Heart right ventricle (tissue), 16 donors: ENCODE measurements at places on chromosomes 12 and 14. TPM values are rescaled to one million over a fixed set of nuclear protein-coding genes. Genes with fewer than 3 reads are reported as not detected.

DNA sequence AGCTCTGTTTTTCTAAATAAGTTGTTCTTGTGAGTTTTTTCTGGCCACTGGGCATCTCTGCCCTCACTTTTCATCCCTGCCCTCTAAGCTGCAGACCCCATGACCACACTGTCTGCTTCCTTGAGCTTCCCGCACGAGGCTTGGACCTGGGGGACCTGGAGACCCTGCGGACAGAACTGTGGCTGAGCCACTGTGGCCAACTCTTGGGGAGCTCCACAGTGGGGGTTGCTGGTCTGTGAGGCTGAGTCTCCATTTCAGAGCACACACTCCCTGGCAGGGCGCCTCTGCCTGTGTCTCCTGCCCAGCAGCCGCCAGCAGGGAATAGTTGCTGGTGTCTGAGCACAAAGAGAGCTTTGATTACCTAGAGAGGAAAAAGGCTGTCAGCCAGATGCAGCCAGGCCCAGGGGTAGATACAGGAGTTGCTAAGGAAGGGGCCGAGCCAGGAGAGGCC, 13.1 kb upstream of the RIN3 start:
- H3K4me3 ChIP-seq, result no peak overlapping the region
- no peak for DNase-seq
- H3K27me3 ChIP-seq, result no peaks in the 10 kb centered on the region
- peaks cover 10% of the 10 kb centered on the region for H3K4me1 ChIP-seq
- no peak overlapping the region for H3K27ac ChIP-seq

DNA sequence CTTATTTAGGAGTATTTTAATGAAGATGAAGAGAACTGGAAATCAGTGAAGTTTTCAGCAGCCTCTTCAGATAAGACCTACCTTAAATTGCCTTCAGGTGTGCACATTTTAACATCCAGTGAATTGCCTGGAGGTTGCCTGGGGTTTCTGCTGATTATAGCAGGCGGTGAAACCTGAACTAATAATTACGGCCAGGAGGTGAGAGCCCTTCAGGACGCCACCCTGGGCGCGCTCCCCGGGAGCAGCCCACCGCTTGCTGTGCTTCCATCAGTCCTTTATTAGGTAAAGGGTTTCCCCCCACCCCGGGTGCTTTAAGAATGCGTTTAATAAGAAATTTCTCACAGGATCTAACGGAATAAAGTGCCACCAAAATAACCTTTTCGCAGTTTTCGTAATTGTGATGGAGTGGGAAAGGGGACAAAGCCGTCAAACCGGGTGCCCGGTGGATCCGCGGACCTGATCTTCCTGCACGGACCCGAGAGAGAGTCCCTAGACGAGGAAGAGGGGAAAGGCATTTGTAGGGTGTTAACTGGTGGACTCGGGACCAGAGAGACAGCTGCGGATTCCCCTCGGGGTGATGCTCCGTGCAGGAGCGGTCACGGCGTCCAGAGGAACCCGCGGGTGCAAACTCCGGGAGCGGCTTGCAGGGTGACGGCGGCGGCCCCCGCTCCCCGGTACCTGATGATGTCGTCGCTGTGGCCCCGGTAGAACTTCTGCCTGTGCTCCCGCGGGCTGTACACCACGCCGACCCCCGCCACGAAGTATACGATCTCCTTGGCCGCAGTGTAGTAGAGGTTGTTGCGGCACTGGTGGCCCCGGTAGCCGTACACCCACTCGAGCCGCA, 902 bp downstream of the EML5 start:
- peak overlapping the region; percentile 78 for H3K4me3 ChIP-seq
- DNase-seq, result no peak
- H3K4me1 ChIP-seq, result peaks cover 15% of the 10 kb centered on the region
- no peaks in the 10 kb centered on the region for H3K27me3 ChIP-seq
- H3K27ac ChIP-seq, result no peak overlapping the region
- no peaks in the 10 kb centered on the region for H3K36me3 ChIP-seq

GRCh38 chr14:68606644-68607043, 186.2 kb downstream of the ZFP36L1 start:
- H3K4me1 ChIP-seq, result peaks cover 46% of the 10 kb centered on the region
- no peak for DNase-seq
- H3K27me3 ChIP-seq, result no peaks in the 10 kb centered on the region

DNA sequence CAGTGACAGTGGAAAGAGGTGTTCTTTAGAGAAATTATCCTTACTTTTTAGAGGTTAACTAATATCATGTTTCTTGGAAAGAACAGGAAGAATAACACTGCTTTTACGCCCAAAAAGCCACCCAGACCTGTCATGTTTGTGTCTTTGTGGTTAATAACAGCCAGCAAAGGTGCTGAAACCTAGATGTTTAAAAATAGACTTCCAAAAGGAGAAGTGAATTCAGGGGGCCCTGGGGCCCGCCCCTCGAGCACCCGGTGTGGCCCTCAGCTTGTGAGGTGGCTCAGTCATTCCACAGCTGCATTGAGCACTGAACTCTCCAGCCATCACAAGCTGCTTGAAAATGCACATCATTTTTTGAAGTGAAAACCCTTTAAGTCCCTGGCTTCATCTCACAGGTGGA, 20.8 kb upstream of the AMN start:
- DNase-seq, result no peak
- no peaks in the 10 kb centered on the region for H3K27me3 ChIP-seq
- no peak overlapping the region for H3K4me3 ChIP-seq
- peaks cover 12% of the 10 kb centered on the region for H3K4me1 ChIP-seq

DNA sequence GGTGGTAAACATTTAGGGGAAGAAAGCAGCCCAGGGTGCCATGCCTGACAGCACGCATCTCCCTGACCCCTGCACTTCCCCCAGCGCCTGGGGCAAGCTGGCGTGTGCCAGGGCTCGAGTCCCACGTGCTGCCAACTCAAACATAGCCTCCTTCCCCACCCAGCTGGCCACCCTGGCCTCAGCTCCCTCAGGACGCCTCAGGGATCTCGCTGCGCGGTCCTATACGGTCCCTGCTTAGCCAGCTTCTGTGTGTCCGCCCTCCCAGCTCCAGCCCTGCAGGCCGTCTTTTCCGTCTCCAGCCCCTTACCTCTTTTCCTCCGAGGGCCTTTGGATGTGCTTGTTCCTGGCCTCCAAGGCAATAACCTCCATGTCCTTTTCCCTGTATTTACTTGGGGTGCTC, 71.0 kb downstream of the TESC start:
- no peaks in the 10 kb centered on the region for H3K36me3 ChIP-seq
- H3K4me1 ChIP-seq, result peaks cover 16% of the 10 kb centered on the region
- H3K4me3 ChIP-seq, result peak overlapping the region; percentile 32
- no peaks in the 10 kb centered on the region for H3K27me3 ChIP-seq
- peak overlapping the region; percentile 79 for H3K27ac ChIP-seq

DNA sequence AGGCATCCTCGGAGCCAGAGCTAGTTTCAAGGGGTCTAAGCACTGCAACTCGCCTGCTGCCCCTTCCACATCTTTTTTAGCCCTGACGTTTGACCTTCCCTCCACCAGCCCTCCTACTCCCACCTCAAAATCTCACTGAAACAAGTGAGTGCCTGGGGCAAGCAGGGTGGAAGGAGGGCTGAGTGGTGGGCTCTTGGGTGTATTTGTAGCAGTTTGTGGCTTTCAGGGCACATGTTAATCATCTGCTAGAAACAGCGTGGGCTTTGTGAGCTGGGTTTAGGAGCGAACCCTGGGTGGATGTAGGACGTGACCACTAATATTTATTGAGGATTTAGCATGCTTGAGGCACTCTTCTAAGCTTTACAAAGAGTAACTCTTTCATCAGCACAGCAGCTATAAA, 390.3 kb downstream of the GRIN2B start:
- H3K4me1 ChIP-seq, result no peaks in the 10 kb centered on the region
- DNase-seq, result no peak
- peaks cover 3% of the 10 kb centered on the region for H3K27me3 ChIP-seq
- H3K4me3 ChIP-seq, result no peak overlapping the region
- no peak overlapping the region for H3K27ac ChIP-seq
- H3K36me3 ChIP-seq, result no peaks in the 10 kb centered on the region

GRCh38 chr12:88946372-88946997, 366.2 kb upstream of the KITLG start:
- H3K27ac ChIP-seq, result peak overlapping the region; percentile 59
- H3K27me3 ChIP-seq, result no peaks in the 10 kb centered on the region
- peaks cover 8% of the 10 kb centered on the region for H3K4me1 ChIP-seq
- H3K4me3 ChIP-seq, result no peak overlapping the region
- no peaks in the 10 kb centered on the region for H3K36me3 ChIP-seq

- H3K27ac ChIP-seq, result no peak overlapping the region
- no peak for DNase-seq
- H3K27me3 ChIP-seq, result no peaks in the 10 kb centered on the region
- no peaks in the 10 kb centered on the region for H3K36me3 ChIP-seq
- H3K4me1 ChIP-seq, result no peaks in the 10 kb centered on the region
- no peak overlapping the region for H3K4me3 ChIP-seq
Observed at GRCh38 chr14:29836395-29836794, 91.3 kb downstream of the PRKD1 start.

- DNase-seq, result no peak
- H3K4me3 ChIP-seq, result no peak overlapping the region
- H3K27ac ChIP-seq, result no peak overlapping the region
- no peaks in the 10 kb centered on the region for H3K36me3 ChIP-seq
- no peaks in the 10 kb centered on the region for H3K4me1 ChIP-seq
Observed at GRCh38 chr14:71238835-71239234, 331.6 kb downstream of the PCNX1 start.

- peaks cover 1% of the 10 kb centered on the region for H3K4me1 ChIP-seq
- H3K36me3 ChIP-seq, result no peaks in the 10 kb centered on the region
- no peak for DNase-seq
- no peak overlapping the region for H3K27ac ChIP-seq
Observed at GRCh38 chr12:65313719-65314317, 35.3 kb downstream of the MSRB3 start.

DNA sequence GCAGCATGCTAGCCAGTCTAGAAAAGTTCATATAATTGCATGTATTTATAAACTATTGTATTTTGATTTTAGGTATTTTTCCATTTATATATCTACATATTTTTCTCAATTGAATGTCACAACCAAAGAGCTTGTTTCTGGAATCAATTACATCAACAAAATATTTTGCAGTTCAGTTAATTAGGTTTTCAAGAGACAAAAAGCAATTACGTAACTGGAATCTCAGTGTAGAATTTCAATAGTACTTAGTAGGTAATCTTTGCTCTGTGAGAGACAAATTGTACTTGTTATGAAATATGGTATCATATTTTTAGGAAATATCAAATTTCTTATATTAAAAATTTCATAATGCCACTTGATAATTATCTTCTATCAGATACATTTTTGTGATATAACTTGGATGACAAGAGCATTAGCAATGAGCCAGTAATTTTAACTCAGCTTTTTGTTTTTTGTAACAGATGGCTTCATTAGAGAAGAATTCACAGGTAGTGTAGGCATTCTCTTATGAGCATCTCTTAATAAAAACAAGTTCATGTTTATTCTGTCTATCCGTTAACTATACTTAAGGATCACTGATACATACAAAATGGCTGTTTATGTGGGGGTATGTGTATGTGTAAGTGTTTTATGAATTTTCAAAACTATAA, 774.7 kb downstream of the C12orf50 start:
- no peak overlapping the region for H3K4me3 ChIP-seq
- H3K4me1 ChIP-seq, result no peaks in the 10 kb centered on the region
- DNase-seq, result no peak
- no peaks in the 10 kb centered on the region for H3K27me3 ChIP-seq

- H3K36me3 ChIP-seq, result no peaks in the 10 kb centered on the region
- peaks cover 33% of the 10 kb centered on the region for H3K4me1 ChIP-seq
- no peak overlapping the region for H3K4me3 ChIP-seq
- no peak overlapping the region for H3K27ac ChIP-seq
- no peaks in the 10 kb centered on the region for H3K27me3 ChIP-seq
Observed at GRCh38 chr12:48993787-48994186, 5.4 kb downstream of the DDN start.

GRCh38 chr12:120054293-120054692, 62.3 kb downstream of the RAB35 start:
- H3K36me3 ChIP-seq, result no peaks in the 10 kb centered on the region
- no peaks in the 10 kb centered on the region for H3K4me1 ChIP-seq
- H3K27me3 ChIP-seq, result peaks cover 4% of the 10 kb centered on the region
- H3K4me3 ChIP-seq, result no peak overlapping the region
- H3K27ac ChIP-seq, result no peak overlapping the region

- no peak overlapping the region for H3K4me3 ChIP-seq
- H3K27me3 ChIP-seq, result no peaks in the 10 kb centered on the region
- H3K36me3 ChIP-seq, result no peaks in the 10 kb centered on the region
- no peak overlapping the region for H3K27ac ChIP-seq
- no peaks in the 10 kb centered on the region for H3K4me1 ChIP-seq
Observed at GRCh38 chr12:78181544-78182162, 351.0 kb downstream of the NAV3 start.

DNA sequence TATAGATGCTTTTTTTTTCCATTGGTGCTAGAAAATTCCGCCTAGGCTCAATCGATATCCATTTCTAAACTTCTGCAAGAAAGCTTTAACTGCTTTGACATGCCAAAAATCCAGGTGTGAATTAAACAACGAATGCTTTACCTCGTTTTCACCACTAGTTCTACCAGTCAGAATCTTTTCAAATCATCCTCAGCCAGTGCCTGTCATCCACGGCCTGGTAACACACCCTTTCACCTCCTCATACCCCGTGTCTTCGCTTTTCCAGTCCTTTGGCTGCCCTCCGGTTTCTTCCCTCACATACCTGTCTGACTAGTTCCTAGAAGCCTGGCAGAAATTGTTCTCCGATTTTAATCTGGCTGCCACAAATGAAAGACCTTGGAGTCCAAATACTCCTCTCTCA, 1.4 kb upstream of the PHC1 start:
- peaks cover 22% of the 10 kb centered on the region for H3K4me1 ChIP-seq
- peak overlapping the region; percentile 88 for H3K4me3 ChIP-seq
- no peaks in the 10 kb centered on the region for H3K36me3 ChIP-seq
- peak overlapping the region; percentile 87 for H3K27ac ChIP-seq
- H3K27me3 ChIP-seq, result no peaks in the 10 kb centered on the region

DNA sequence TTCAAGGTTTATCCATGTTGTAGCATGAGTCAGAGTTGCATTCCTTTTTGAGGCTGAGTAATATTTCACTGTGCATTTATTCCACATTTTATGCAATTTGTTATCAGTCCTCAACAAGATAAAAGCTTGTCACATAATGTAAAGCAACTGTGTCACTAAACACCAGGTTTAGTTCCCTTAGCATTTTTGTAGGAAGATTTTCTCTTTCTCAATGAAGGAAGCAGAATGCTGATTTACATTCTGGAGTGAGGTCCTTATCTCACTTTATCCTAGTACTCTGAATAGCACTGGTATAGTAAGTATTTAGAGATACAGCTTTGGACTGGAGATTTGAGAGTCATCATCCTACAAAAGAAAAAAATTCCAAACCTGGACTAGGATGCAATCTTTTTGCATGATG, 9.8 kb upstream of the EXD2 start:
- H3K36me3 ChIP-seq, result no peaks in the 10 kb centered on the region
- H3K27ac ChIP-seq, result no peak overlapping the region
- no peak overlapping the region for H3K4me3 ChIP-seq

- H3K27ac ChIP-seq, result no peak overlapping the region
- no peak overlapping the region for H3K4me3 ChIP-seq
- no peaks in the 10 kb centered on the region for H3K36me3 ChIP-seq
- DNase-seq, result no peak
- H3K4me1 ChIP-seq, result no peaks in the 10 kb centered on the region
- peaks cover 5% of the 10 kb centered on the region for H3K27me3 ChIP-seq
Observed at GRCh38 chr14:88241810-88242209, 81.3 kb downstream of the KCNK10 start.

The IL25 gene
- total RNA-seq, result not detected

The TBX5 gene
- 49.7 TPM for total RNA-seq

The PIANP gene
- 0.27 TPM for total RNA-seq

The TNFAIP2 gene
- 134 TPM for total RNA-seq

The FAM186B gene
- 0.86 TPM for total RNA-seq

The CEP170B gene
- total RNA-seq, result 12.3 TPM

The B4GALNT1 gene
- 5.4 TPM for total RNA-seq

The ANKRD33 gene
- total RNA-seq, result not detected

The P2RX7 gene
- 1.2 TPM for total RNA-seq
